Inflammatory macrophage treated with lipopolysaccharide for 1 hour (primary cell): ENCODE measurements at places on chromosomes 2 and 18.

DNA sequence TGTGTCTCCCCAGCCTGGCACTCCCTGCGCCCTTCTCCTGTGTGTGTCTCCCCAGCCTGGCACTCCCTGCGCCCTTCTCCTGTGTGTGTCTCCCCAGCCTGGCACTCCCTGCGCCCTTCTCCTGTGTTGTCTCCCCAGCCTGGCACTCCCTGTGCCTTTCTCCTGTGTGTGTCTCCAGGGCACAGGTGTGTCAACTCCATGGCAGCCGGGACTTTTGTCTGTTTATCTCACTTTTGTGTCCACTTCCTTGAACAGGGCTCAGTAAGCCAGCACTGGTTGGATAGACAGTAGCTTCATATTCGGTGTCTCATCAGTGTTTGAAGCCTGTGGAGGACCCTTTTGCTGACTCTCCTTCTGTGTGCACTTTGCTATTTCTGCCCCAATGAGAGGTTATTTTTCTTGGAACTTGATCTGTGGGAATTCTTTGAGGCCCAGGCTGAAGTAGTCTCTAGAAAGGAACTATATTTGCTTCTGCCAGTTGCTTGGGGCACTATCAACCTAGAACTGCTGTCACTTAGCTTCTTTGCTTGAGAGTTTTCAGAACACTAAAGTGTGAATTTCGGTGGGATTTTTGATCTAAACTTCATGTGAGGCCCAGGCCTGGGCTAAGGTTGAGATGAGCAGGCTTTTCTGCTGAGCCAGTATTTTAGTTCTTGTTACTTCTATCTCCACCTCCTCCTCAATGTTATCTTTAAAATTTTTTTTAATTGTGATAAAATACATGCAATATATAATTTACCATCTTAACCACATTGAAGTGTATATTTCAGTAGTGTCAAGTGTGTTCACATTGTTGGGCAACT, 8.3 kb upstream of the ASB1 start:
- DNase-seq = no peak

DNA sequence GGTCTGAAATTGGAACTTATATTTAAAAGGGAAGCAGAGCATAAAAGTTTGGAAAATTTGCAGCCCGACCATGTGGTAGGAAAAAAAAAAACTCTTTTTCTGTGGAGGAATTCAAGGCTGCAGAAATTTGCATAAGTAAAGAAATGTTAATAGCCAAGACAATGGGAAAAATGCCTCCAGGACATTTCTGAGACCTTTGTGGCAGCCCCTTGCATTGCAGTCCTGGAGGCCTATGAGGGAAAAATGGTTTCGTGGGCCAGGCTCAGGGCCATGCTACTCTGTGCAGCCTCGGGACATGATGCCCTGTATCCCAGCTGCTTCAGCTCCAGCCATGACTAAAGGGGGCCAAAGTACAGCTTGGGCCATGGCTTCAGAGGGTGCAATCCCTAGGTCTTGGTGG, 71.9 kb upstream of the SLC16A14 start:
- DNase-seq = no peak

- DNase-seq = no peak
Observed at GRCh38 chr2:232604535-232604934, 28.9 kb upstream of the EFHD1 start.

DNA sequence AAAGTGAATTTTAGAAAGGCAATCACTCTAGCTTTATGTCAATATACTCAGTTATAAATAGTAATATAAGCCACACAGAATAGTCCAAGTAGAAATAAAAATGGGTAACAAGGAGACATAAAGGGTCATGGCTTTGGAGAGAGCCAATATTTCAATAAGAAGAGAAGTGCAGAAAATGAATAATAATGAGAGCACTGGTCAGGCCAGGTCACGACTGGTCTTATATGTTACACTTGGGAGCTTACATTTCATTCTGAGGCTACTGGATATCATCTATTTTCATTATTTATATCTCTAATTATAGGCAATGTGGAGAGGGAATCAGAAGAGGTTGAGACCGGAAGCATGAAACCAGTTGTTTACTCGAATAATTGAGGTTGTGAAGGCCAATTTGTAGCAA, 180.8 kb upstream of the PID1 start:
- no peak for DNase-seq

- DNase-seq = no peak
Observed at GRCh38 chr2:78245394-78246135, 723.4 kb upstream of the LRRTM4 start.

GRCh38 chr2:50547521-50547920, 484.4 kb downstream of the NRXN1 start:
- no peak for DNase-seq

- DNase-seq = peak; percentile 64
Observed at GRCh38 chr2:110993557-110994231, 127.0 kb upstream of the BCL2L11 start.

GRCh38 chr2:1893856-1894255, 149.5 kb upstream of the PXDN start:
- DNase-seq = no peak

DNA sequence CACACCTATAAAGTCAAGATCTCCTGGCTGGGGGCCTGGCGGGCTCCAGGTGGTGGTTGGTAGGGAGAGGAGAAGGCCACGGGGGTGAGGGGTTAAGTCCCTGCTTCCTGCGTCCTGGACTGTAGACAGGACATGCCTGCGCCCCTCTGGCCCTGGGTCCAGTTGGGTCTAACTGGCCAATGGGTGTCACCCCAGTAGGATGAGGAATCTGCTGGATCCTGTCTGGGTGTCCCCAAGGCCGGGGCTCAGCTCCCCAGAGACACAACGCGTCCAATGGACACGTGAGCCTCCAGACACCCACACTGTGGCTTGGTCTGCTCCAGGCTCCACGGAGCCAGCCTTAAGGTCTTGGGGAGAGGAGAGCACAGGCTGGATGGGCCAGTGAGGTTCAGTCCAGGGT, 19.6 kb downstream of the AQP12A start:
- DNase-seq = no peak
